Amniotic epithelial cell (primary cell): ENCODE measurements at places on chromosomes 2 and 18.
A peak's percentile ranks its signal among the peaks of the same experiment; 100 is the strongest.

- no peak for DNase-seq
These were observed 170.1 kb downstream of the UBR3 start for GRCh38 chr2:169997140-169997887.

- DNase-seq, result no peak
These were observed 29.7 kb downstream of the TWSG1 start for GRCh38 chr18:9364242-9364641.

GRCh38 chr18:23629444-23629946, 33.2 kb downstream of the ANKRD29 start:
- DNase-seq, result no peak

DNA sequence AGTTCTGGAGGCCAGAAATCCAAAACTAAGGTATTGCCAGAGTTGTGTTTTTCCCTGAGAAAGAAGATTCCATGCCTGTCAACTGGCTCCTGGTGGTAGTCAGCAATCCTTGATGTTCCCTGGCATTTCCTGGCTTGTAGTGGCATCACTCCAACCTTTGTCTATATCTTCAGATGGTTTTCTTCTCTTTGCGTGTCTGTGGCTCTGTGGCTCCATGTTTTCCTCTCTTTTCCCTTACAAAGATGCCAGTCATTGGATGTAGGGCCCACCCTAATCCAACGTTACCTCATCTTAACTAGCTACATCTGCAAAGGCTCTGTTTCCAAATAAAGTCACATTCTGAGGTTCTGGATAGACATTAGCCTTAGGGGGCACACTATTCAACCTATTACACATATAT, 41.8 kb downstream of the SLC14A1 start:
- no peak for DNase-seq

- DNase-seq, result no peak
These were observed 6.1 kb downstream of the SLC66A2 start for GRCh38 chr18:79945118-79946042.

GRCh38 chr2:133152801-133153200, 415.5 kb downstream of the NCKAP5 start:
- DNase-seq, result no peak

DNA sequence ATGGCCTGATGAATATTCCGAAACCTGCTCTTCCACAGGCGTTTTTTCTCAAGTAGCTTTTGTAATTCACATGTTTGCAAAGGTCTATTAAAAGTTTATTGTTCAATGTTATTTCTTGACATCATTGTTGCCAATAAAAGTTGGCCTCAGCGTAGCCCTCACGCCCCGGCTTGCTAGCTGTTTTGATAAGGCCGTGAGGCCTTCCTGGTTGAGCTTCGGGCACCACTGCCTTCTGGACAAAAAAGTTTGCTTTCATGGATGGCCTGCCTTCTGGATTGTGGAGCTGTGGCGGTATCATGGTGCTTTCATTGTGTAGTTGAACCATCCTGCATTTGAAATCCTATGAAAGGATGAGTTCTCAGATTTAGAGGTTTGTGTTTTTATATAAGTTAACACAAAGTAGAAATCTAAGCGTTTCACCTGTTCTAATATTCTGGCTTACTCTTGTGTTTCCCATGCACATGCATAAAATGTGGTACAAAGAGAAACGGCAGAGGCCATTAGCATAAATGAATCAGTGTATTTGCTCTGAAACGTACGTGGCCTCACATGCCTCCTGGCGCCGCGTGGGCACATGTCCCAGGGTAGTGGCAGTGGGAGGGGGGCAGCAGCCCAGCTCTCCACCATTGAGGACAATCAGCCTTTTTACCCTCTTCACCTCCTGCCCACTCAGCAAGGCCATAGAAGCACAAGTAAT, 134.5 kb downstream of the NCK2 start:
- no peak for DNase-seq

DNA sequence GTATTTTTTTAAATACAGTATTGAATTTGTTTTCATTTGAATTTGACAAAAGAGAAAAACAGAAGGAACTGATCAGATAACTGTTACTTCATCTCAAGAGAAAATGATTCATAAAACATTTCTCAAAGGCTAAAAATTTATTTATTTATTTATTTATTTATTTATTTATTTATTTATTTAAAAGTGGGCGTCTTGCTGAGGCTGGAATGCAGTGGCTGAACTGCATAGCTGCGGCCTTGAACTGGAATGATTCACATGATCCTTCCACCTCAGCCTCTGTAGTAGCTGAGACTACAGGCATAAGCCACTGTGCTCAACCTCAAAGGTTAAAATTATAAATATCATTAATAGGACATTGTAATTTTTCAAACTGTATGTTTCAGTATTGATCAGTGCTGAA, 4.5 kb upstream of the PUM2 start:
- peak; percentile 69 for DNase-seq

DNA sequence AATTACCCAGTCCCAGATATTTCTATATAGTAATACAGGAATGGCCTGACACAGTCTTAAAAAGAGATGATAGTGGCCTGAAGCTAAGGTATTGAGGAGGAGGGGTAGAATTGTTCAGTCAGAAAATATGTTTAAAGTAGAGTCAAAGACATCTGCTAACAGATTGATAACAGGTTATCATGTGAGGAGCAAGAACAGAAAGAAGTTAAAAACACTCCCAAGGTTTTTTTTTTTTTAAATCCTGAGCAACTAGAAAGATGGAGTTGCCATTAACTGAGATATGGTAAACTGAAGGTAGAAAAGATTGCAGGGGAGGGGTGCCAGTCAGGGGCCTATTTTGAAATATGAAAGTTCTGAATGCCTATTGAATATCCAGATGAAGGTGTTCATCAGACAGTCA, 43.1 kb downstream of the SP3 start:
- no peak for DNase-seq

DNA sequence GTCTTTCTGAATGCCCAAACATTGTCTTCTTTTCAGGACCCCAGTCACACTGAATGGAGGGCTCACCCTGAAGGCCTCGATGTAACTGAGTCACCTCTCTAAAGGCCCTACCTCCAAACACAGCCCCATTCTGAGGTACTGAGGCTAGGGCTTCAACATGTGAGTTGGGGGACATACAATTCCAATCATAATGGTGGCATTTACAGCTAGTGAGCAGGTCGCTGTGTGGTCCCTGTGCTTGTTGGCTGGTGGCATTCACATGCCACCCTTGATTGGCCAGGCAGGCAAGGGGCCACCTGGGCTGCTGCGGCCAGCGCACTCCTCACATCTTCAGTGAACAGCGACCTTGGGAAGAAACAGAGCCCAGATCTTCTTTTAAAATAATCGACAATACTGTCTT, 30.7 kb downstream of the AMER3 start:
- no peak for DNase-seq
